ENCODE measurements at places on chromosomes 2 and 18. TPM values are rescaled to one million over a fixed set of nuclear protein-coding genes. Genes with fewer than 3 reads are reported as not detected.

DNA sequence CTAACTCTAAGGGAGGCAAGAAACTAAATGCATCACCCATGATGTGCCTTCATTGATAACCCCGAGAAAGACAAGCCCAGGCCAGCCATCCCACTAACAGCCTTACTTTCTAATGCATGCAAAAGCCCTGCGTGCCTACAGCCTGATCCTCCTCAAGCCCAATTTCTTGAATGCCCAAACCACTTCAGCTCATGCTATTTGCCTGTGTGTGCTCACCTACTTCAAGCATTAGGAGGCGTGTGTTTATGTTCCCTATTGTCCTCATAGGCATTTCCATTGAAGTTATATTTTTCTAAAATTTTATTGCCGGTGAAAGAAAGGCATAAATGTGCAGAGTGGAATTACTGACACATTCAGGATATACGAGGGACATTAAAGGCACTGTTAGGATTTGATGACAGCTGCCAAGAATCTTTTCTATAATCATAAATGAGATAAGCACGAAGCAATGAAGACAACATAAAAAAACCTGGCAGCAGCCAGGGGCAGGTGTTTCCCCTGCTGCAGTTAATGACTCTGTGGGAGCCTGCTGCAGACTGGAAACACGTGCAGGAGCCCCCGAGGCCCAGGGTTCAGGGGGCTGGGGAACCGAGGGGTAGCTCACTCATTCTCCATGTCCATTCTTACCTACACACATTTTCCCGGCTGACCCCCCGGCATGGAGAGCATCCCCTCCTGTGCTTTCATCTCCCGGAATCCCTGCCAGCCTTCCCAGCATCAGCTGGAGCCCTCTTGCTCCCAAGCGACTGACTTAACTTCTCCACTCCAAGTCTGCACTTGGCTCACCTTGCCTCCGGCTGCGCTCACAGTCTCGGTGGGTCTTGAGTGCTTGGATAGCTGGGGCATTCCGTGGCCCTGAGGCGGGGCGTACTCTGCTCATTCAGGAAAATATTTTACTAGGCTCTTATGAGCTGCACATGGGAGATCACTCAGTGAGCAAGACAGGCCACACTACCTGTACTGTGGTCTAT, 292.3 kb upstream of the SIX2 start:
- DNase-seq: no peak

Gene EFR3B
- polyA plus RNA-seq: 44.1 TPM

Gene ACADL
- polyA plus RNA-seq: 3.3 TPM

DNA sequence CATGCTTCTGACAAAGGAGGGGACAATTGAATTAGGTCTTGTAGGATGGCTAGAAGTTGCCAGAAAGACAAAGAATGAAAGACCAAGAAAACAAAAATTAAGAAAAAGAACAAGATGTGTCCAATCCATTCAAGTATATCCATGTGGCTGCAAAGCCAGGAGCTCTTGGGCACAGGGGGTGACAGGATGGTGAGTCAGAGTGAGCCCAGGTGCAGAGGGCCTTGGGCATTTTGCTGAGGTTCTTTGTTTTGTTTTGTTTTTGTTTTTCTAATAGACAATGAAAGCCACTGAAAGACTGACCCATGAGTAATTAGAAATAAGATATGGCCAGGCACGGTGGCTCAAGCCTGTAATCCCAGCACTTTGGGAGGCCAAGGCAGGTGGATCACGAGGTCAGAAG, 104.6 kb upstream of the KLHL29 start:
- no peak for DNase-seq

Gene RMC1
- 35.4 TPM for polyA plus RNA-seq

DNA sequence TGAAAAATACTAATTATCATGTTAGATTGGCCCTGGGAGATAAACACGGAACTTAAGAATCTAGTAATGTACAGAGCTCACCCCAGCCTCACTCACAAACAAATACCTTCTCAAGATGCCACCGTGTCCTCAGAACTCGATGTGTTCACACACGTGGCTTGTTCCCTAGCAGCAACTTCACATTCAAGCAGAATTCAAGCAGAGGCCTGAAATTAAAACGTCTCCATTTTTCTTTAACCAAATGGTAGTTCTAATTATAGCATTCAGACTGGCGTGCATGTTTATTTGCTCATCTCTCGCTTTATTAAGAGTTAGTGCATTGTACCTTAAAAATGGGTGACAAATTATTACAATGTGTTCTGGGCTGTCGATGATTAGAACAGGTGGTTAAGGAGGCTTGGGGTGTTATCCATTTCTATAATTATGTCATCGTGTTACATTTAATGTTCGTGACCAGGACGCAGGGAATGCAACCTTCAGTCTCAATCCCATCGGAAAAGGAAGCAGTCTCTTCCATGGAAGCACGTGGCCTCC, 57.3 kb upstream of the SLC66A3 start:
- DNase-seq: no peak

DNA sequence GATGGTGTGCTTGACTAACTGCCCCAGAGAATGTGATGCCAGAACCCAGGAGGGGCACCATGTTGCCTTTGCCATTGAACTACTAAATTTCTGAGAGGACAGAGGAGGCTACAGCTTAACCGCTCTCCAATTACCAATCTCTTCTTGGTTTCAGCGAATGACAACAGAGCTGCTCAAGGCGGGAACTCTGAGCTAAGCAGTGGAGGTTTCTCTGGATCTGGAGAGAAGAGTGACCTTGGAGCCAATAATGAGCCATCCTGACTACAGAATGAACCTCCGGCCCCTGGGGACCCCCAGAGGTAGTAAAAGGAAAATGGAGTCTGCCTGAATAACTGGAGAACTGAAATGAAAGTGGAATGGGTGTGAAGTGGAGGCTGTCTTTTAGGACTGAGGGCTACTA, 53.2 kb downstream of the DIS3L2 start:
- DNase-seq: no peak

- DNase-seq: no peak
These were observed 1295.7 kb downstream of the LRP1B start for GRCh38 chr2:140835079-140835478.

DNA sequence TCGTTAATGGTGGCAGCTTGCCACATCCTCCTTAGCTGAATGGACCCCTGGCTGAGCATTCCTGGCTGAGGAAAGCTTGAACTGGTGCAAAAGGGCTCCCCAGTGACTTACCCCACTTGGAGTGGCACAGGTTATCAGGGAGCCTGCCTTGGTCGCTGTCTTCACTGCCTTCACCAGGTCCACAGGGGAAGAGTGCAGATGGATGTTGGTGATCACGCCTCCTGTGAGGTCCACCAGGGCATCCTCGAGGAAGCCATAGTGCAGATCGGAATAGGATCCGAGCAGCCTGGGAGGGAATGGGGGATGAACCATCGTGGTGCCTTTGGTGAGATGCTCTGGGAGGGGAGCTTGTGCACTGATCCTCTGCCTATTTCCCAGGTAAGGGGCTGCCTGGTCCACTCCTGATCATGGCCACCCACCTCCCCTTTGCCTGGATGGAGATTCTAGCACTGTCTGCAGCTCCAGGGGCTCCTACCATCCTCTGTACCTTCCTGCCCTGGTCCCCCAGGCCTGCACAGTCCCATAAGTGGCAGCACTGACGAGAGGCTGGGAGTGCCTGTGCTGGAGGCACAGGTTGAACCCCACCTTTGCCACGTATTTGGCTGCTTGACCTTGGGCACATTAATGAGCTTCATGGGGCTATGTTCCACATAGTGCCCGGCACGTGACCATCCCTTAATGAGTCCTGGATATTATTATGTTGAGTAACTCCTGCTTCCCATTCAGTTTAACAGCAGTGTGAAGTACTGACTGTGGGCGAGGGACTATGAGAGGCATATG, 43.0 kb downstream of the CAPN13 start:
- no peak for DNase-seq

- DNase-seq: no peak
These were observed 37.5 kb upstream of the ANXA4 start for GRCh38 chr2:69704446-69704845.

DNA sequence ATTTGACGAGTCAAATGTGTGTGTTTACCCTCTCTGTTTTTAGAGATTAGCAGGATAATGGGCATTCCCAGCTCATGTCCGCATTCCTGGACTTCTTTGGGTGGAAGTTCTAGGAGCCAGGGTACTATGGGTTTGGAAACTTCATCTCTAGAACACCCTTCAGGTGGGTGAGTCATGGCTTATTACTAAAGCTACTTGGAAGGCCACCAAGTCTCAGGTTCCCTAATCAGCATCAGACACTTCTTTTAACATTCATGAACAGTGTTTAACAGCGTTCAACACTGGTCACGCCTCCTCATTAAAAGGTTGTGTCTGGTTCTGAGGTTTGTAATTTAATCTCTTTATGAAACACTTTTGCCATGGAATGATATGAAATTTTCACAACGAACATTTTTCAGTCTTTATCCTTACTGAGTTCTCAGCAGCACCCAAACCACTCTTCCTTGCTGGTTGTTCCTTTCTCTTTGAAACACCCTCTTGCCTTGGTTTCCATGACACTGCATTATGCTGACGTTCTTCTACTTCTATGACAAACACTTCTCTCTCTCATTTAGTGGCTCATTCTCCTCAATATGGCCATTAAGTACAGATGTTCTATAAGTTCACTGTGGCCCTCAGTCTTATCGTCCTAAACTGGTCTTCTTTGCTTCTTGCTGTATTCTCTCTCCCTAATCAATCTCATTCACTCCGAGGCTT, 49.3 kb downstream of the MMADHC start:
- DNase-seq: no peak

DNA sequence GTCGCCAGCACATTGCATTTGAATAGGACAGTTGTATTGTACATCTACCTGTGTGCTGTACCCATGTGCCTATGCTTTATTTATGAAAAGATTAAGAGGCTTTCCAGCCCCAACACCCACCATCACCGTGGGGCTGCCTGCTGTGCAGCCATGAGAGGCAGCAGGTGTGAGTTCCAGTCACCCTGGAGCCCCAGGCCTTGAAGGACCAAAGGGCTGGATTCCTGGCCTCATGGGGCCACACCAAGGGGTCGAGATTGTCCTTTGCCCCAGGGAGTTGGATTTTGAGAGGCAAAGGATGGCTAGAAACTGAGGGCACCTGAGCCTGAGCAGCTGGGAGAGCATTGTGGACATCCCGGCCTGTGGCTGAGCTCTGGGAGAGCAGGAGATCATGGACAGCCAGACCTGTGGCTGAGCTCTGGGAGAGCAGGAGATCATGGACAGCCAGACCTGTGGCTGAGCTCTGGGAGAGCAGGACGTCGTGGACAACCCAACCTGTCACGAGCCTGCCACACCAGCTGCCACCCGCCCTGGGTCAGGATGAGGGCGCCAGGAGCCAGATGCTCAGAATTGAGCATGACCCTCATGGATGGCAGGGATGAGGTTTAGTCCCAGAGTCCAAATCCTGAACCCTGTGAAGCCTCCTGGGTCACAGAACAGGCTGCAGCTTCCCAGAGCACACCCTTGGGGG, 182.5 kb upstream of the RAB6C start:
- no peak for DNase-seq

DNA sequence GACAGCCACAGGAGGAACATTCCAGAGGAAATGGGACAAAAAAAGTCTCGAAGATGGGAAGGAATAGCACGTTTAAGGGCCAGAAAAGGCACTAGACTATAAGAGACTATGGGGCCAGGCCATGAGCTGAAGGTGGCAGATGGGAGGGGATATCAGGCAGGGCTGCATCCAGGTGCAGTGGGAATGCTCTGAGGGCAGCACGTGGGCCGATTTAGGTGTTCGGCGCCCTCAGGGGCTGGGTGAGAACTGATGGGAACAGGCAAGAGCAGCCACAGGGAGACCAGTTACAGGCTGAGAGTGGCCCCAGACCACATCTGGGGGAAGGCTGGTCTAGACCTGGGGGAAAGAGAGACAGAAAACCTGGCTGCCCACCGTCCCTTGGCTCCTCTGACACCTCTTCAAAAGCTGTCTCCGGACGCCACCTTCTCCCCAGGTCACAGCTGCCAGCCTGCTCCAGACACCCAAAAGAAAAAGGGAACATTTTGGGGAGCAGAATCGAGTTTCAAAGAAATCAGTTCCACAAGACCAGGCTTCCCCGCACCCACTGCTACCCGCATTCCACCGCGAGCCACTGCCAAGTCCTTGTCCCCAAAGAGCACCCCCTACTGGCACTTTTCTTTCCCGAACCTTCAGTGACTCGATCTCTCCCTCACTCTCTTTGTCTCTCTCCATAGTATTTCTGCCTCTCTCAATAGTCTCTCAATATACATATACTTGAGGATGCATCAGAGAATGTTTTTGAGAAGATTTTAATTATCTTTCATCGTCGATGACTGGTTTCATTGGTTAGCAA, 190.1 kb upstream of the AGAP1 start:
- no peak for DNase-seq

Gene RNF152
- polyA plus RNA-seq: 31.4 TPM

Gene RPRM
- 83.8 TPM for polyA plus RNA-seq

Measured in spinal cord (tissue), 10 donors.